ENCODE measurements at places on chromosomes 16 and 17.

DNA sequence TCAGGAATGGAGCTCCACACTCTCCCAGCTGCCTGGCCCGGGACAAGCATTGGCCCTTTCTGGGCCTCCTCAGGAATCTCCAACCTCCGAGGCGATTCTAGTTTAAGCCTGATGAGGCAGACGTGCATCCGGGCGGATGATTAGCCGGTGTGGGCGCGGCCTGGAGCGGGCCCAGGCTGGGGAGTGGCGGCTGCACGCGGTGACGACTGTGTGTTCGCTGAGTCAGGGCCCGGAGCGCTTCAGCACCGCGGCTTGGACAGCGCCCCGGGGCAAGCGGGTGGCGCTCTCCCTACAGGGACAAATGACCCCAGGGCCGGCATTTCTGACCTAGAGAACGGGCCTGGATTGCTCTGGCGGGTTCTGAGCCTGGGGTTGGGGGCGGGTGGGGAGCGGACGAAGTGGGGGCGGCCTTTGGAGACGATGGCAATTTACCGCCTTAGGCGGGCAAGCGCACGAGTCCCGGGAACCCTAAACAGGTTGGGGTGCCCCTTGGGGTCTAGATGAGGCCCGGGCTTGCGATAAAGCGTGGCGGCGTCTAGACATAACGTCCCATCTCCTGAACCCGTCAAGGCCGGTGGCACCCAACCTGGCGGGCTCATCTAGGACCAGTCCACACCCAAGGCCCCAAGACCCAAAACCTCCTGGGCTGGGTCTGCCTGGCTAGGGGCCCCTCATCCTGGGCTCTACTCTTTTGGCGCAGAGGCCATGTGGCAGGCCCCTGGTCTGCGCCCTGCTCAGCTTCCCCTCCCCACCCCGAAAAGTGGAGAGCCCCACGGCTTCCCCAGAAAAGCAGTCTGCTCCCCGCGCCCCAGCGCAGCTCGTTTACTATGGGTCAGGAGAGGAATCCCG, 22.3 kb upstream of the ZNHIT3 start:
- DNase-seq = peak; percentile 72

DNA sequence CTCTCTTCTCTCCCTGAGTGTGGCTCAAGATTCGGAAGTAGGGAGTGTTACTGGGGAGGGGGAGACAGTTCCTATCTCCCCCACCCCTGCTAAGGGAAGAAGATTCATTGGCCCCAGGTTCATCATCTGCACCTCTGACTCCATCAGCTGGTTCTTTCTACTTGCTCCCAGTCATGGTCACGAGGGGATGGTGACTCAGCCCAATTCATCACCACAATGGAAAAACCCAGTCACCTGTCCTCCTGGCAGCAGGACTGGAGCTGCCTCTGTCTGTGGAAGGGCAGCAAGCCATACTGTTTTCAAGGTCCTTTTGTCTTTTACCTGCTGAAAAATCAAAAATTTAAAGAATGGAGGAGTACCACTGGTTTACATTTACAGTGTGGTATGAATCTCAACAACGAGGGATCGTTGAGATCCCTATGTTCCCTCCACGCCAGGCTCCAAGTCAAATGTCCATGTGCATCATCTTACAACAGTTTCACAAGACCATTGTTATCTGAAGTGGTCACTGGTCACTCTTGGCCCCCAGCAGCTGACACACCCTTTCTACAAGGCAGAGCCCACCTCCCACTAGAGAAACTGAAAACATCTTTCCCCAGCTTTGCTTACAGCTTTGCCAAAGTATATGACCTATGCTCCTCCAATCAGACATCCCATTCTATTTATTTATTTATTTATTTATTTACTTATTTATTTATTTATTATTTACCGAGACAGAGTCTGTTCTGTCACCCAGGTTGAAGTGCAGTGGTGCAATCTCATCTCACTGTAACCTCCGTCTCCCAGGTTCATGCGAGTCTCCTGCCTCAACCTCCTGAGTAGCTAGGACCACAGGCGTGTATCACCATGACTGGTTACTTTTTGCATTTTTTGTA, 40.4 kb upstream of the NDRG4 start:
- peak; percentile 36 for DNase-seq

DNA sequence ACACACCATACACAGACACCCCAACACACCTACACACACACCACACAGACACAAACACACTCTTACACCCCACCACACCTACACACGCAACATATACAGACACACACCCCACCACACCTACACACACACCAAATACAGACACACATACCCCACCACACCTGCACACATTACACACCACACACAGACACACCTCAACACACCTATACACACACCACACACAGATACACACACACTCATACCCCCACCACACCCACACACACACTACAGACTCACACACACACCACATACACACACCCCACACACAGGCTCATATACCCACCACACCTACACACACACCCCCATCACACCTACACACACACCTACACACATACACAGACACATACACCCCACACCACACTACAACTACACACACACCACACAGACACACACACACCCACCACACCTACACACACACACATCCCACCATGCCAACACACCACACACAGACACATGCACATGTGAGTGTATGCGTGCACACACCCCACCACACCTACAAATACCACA, 31.4 kb downstream of the GPT2 start:
- no peak for DNase-seq

DNA sequence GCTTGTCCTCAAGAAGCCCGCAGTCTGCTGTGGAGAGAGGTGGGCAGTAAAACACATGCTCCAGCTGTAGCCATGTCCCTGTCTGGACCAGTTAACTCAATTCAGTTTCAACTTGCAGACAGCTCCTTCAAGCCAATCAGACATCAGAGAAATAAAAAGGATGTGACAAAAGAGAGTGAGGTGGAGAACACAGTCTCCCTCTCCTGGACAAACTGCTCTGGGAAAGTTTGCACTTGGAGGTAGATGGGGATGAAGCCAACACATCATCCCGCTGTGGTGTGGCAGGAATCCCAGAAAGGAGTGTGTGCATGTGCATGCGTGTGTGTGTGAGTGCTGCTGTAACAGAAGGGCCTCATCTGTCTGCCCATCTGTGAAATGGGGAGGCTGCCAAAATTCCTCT, 358.6 kb upstream of the ASIC2 start:
- DNase-seq = no peak

DNA sequence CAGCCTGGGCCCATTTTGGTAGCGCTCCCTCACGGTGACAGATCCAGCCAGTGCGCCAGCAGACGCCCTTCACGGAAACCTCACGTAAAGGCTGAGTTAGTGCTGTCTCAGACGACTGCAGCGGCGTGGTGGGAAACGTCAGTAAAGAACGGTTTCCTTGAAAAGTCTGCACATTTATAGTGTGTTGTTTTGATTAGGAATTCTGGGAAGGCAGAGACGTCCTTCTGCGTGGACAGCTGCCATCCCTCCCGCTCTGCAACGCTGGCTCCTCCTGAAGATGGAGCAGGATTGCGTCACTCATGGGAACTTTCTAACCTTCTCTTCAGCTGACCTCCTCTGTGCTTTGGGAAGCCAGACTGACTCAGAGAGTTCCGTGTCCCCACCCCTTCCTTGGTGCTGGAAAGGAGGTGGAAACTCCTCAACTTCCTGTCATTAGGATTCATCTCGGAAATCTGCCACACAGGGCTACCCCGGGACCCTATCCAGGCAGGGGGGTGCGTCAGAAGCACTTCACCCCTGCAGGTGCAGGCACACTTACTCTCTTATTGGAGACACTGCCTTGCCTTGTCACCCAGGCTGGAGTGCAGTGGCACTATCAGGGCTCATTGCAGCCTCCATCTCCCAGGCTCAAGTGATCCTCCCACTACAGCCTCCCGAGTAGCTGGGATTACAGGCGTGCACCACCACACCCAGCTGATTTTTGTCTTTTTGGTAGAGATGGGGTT, 24.3 kb upstream of the CRISPLD2 start:
- DNase-seq = peak; percentile 83

- DNase-seq = no peak
Measured at GRCh38 chr17:78146881-78147280, 696 bp downstream of the C17orf99 start.

DNA sequence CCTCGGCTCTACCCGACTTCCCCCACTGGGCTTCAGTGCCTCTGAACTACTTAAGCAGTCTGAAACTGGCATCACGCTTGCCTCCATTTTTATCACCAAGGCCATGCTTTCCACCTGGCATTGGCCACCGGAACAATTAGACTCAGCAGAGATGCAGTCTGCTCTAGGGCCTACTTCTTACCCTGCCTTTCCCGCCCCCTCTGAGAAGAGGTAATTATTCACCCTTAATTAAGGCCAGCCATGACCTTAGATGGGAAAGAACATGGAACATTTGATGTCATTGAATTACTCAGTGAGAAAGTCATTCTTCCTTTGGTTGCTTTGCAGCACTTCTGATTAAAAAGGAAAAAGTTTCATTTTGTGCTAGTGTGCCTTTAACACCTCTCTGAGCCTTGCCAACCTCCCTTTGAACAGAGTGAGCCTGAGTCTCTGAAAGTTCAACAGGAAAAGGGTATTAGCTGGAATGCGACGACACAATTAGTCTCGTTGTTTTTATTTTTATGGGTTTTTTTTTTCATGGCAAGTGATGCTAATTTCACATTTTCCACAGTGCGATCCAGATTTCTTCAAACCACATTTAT, 60.9 kb upstream of the TNRC6A start:
- peak; percentile 81 for DNase-seq

- peak; percentile 22 for DNase-seq
Measured at GRCh38 chr17:5557485-5557884, 26.8 kb downstream of the NLRP1 start.

DNA sequence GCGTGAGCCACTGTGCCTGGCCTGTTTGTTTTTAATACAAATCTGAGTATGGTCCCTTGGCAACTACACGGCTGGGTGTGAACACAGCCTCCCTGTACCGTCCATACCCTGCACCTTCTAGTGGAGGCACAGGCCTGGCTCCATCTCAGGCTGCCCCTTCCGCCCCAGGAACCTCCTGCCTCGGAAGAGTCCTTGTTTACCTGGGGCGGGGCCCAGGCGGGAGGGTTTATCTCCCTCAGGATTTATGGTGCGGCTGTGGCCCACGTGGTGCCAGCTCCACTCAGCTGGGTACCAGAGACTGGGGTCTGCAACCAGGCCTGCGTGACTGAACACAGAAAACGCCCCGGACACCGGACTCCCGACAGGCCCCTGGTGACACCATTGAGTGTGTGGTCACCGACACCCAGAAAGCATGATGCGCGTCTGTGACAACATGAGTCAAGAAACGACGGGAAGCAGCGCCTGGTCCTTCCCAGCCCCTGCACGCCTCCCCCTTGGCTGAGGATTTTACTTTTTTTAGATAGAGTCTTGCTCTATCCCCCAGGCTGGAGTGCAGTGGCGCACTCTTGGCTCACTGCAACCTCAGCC, 19.0 kb downstream of the UNKL start:
- DNase-seq = no peak

GRCh38 chr16:84942786-84943185, 68.5 kb downstream of the ZDHHC7 start:
- DNase-seq = no peak

- DNase-seq = no peak
Measured at GRCh38 chr17:80737106-80738019, 192.7 kb downstream of the RPTOR start.

- peak; percentile 66 for DNase-seq
Measured at GRCh38 chr16:12095275-12096156, 119.0 kb downstream of the SNX29 start.

GRCh38 chr16:66681676-66682075, 14.9 kb downstream of the CMTM4 start:
- DNase-seq = no peak

DNA sequence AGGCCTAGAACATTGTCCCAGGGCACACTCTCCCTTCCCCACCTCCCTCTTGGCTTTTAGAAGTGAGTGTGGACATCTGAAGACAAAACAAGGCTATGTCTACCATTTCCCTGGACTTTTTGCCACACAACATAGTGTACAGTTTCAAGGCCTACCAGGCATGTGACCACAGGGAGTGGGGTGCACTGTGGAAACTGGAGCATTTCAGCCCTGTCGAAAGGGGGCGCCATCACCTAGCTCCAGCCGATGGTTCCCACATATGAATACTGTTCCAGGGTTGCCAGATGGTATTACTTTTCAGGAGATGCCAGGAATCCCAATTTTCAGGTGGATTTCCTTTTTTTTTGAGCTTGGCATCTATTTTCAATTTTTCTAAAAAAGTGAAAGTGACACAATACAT, 140.7 kb downstream of the KATNIP start:
- DNase-seq = peak; percentile 29

DNA sequence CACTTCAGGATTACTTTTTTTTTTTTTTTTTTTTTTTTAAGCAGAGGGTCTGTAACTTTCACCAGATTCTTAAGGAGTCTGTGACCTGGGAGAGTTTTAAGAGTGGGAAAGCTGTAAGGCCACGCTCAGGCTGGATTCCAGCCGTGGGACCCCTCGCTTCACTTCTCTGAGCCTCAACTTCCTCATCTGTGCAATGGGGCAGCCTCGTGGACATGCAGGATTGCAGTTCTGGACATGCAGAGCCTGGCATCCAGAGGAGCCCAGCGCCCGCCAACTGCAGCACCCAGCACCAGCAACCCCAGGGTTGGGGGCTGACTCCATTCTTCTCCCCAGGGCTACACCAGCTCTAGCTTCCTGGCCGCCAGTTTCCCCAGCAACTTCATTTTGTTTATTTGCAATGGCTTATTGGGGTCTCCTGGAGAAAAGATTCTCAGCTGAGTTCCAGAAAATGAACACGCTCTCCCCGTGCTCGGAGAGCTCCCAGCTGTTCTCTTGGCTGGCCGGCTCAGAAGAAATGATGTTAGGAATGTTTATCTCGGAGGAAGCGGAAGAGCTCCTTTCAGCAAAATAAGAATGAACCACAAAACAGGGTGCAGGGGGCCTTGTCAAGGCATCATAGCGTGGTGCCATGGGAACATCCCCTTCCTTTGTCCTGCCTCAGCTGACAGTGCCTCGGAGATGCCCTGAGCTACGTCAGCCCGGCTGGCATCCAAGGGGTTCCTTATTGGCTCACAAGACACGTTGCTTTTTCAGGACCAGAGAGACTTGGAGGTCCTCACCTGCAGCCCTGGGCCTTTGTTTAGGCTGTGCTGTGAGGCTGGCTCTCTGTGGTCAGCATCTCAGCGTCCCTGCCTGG, 22.9 kb upstream of the ZCCHC14 start:
- no peak for DNase-seq

GRCh38 chr17:31068291-31068690, 26.5 kb upstream of the NF1 start:
- no peak for DNase-seq

- peak; percentile 24 for DNase-seq
Measured at GRCh38 chr16:50467943-50468748, 80.0 kb upstream of the NKD1 start.

Measured in astrocyte of the spinal cord (primary cell).